ENCODE measurements at places on chromosomes 6 and 20.

- no peak for DNase-seq
Measured at GRCh38 chr6:169998457-169998856, 247.0 kb downstream of the ERMARD start.

GRCh38 chr20:50344232-50345071 lies 153.8 kb downstream of the CEBPB start:
- DNase-seq: no peak

DNA sequence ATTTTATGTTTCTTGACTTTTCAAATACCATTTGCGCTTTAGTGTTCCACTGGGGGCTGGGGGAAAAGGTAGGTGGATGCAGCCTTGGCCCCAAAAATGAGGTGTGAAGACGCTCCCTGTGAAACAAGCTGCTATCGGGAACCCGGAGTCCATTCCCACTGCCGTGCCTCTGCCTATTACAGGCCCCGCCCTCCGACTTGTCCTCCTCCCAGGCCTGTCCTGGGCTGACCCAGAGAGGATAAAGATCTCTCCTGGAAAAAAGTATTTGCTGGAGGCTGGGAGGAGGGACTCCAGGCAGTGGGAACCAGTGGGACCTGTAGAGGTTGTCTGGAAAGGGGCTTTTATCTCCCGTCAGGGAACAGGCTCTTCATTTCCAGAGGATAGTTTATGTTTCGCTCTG lies 215.0 kb downstream of the SLC24A3 start:
- no peak for DNase-seq

- no peak for DNase-seq
Measured at GRCh38 chr6:1317302-1317815, 5.5 kb downstream of the FOXQ1 start.

DNA sequence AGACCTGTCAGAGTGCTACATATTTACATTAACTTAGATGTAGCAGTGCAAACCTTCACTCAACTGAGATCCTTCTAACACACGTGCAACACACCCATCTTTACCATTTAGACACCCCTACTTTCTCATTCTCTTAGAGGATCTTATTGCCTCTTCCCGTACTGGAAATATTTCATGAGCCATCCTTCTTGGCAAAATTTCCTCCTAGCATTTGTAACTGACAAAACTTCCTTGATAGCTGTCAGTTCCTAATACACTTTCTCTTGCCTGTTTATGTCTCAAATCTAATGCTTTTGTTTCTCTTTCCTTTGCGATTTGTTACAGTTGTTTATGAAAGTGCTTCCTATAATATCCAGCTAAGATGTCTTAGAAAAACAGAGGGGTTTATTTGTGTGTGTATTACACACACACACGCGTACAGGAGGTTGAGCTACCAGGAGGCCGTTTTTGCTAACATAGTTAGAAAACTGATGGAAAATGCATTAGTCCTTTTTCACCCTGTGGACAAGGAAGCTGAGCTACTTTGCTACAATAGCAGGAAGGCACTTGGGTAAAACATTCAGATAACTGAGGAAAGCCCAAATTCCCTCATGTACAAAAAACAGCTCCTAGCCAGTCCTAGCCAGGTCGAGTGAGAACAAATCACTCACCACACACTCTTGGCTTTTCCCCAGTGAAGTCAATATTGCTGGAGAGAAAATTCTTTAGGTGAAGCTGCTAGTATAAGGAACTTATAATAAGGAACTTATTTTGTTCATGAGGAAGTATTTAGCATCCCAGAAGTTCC lies 153.6 kb downstream of the NFATC2 start:
- no peak for DNase-seq

DNA sequence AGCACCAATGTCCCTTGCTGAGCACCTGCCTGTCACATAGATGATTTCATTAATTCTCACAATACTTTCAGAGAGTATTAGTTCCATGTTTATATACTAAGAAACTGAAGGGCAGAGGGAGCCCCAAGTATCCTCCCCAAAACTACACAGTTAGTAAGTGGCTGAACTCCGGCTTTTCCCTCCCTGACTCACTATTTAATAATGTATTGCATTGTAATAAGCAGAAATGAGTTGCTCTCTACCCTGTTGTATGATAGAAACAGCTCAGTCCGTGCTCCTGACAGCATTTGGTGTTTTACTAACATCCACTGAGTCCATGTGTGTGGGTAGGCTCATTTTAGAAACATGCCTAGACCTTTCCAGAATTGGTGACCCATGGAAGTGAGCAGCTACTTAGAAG lies 76.8 kb downstream of the OLIG3 start:
- no peak for DNase-seq

GRCh38 chr20:5528261-5528660 lies 211.5 kb upstream of the PROKR2 start:
- DNase-seq: no peak

- no peak for DNase-seq
Measured at GRCh38 chr6:168372889-168373288, 53.3 kb upstream of the DACT2 start.

- DNase-seq: no peak
Measured at GRCh38 chr6:156146891-156147290, 630.3 kb upstream of the ARID1B start.

DNA sequence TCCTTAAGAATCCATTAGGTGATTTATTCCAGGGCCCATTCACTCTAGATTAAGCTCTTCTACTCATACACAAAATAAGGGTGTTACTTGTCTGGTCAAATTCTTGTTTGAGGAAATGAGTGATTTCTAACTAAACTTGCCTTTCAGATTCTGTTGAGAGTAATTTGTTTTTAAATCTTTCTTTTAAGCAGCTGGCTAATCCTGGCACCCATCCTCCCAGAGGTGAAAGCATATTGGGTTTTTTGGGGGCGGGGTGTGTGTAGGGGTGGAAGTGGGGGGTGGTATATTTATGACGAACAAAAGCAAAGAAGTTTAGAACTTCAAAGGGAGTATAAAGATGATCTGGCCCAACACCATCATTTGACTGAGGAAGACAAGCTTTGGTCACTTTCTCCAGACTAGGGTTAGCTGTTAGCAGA lies 94.7 kb downstream of the RTN4IP1 start:
- no peak for DNase-seq

GRCh38 chr6:51843456-51844056 lies 243.9 kb downstream of the PKHD1 start:
- DNase-seq: no peak

GRCh38 chr6:159790956-159791598 lies 810 bp downstream of the MRPL18 start:
- peak; percentile 9 for DNase-seq

DNA sequence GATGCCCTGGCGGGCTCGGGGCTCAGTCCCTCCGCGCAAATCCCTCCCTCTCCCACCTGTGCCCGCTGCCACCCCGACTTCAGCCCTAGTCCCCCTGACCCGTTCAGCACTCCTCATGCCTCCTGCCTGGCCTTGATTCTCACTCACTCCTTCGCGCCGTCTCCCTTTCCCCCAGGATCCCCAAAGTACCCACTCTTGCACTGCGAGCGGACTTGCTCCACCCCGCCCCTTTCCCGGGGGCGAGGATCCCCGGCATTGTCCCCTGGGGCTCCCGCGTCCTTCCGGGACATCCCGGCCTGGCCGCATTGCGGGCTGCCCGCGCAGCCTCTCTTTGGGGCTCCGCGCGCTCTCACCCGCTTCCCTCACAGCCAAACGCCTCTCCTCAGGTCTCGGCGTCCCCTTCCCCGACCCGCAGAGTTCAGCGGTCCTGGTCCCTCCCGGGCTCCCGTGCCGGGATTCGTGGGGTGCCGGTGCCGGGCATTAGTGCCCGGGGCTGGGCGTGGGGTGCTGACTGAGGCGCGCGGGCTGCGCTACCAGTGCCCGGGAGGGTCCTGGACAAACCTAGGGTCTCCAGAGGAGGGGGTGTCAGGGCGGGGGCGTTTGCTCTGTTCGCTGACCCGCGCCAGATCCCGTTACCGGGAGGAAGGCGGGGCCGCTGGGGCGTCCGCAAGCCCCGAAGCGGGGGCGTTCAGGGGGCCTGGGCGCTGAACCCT lies 45.5 kb upstream of the SUPT3H start:
- DNase-seq: no peak

DNA sequence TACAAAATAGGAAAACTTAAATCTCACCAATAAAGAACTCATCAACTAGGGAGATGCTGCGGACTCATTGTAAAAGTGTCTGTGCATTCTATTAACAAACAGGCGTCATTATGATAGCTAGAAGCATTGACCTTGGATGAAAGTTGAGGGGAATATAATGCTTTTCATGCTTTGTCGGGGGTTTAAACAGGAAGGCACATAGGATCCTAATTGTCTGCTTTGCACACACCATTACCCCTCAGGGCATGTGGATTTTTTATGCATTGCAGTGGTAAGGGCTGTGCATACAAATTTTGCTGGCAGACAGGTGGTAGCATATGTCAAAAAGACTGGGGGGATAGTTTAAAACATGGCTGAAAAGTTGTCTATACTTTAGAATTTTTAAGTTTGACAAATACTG lies 447.9 kb upstream of the PLCB4 start:
- DNase-seq: no peak

- no peak for DNase-seq
Measured at GRCh38 chr20:57794600-57795341, 85.0 kb upstream of the PMEPA1 start.

- no peak for DNase-seq
Measured at GRCh38 chr20:588932-589672, 21.0 kb downstream of the TCF15 start.

DNA sequence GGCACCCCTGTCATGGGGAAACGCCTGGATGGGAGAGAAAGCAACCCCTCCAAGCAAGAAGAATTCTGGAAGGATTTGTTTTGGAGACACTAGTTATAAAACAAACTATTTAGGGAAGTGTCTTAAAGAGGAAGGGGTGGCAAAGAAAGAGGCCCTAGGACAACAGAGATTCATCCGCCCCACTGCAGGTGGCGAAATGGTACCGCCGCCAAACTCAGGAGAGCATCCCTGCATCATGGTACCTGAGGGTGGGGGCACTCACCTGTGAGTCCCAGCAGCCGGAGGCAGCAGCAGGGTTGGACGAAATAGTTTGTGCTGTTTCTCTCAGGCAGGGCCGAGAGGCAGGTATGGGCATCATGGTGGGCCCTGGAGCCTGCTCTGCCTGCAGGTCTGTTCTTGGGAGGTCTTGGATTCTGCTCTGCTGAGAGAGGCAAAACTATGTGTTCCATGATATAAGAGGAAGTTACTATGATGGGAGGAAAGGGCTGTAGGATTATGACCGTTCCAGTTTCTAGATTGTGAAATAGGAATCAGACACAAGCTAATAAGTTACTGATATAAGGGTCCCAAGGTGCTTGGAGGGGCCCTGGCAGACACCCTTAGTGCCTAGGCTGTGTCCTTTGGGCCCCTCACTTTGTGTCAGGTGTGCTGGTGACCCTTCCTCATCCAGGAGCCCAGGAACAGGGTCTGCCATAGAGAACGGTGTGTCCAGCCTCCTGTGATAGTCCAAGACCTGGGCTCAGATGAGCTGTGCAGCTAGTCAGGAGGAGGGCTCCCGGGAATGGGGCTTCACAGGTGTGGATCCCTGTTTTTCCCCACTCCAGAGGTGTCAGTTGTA lies 20.4 kb downstream of the SIRPD start:
- no peak for DNase-seq

DNA sequence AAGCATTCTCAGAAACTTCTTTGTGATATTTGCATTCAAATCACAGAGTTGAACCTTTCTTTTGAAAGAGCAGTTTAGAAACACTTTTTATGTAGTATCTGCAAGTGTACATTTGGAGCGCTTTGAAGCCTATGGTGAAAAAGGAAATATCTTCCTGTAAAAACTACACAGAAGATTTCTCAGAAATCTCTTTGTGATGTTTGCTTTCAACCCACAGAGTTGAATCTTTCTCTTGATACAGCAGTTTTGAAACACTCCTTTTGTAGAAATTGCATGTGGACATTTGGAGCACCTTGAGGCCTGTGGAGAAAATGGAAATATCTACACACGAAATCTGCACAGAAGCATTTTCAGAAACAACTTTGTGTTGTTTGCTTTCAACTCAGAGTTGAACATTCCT lies 612.3 kb upstream of the ZNF337 start:
- no peak for DNase-seq

DNA sequence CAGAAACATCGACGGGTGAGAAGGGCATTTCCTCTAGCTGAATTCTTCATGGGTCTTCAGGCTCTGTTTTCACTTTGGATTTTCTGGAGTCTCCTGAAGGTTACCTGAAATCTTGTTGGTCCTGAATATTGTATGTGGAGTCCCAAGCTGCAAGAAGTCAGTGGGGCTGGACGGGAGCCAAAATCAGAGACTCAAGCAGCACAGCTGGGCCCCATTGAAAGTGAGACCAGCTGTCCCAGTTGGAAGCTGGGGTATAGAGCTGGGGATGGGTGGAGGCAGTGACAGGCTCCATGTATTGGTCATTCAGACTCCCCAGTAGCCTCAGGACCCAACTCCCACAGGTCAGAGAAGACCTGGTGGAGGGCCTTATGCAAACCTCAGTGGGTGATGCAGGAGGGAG lies 111.3 kb upstream of the MLN start:
- no peak for DNase-seq

DNA sequence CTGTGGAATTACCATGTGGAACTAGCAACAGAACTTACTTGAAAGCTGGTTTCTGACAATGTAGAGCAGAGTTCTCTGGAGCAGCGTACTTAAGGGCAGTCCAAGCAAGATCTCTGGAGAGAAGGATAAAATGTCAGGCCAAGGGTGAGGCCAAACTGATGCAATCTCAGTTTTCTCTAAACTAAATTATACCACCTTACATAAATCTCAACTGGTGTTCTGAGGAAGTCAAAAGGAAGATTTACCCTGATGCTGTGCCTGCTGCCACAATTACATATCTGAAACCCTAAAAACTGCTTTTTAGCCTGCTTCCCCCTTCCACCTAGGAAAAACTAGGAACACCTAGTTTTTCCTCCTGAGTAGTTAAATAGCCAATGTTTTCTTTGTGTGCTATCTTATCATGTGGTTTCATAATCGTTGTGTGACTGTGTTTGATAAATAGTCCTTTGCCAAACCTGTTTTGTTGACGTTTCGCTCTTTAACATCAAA lies 28.1 kb downstream of the NCOA7 start:
- DNase-seq: no peak

- no peak for DNase-seq
Measured at GRCh38 chr6:9711365-9711764, 703.5 kb downstream of the TFAP2A start.

GRCh38 chr6:169048185-169048864 lies 205.3 kb downstream of the THBS2 start:
- no peak for DNase-seq

GRCh38 chr6:170253226-170253909 lies 37.5 kb downstream of the DLL1 start:
- no peak for DNase-seq

GRCh38 chr6:142868917-142869316 lies 76.1 kb downstream of the HIVEP2 start:
- DNase-seq: no peak

DNA sequence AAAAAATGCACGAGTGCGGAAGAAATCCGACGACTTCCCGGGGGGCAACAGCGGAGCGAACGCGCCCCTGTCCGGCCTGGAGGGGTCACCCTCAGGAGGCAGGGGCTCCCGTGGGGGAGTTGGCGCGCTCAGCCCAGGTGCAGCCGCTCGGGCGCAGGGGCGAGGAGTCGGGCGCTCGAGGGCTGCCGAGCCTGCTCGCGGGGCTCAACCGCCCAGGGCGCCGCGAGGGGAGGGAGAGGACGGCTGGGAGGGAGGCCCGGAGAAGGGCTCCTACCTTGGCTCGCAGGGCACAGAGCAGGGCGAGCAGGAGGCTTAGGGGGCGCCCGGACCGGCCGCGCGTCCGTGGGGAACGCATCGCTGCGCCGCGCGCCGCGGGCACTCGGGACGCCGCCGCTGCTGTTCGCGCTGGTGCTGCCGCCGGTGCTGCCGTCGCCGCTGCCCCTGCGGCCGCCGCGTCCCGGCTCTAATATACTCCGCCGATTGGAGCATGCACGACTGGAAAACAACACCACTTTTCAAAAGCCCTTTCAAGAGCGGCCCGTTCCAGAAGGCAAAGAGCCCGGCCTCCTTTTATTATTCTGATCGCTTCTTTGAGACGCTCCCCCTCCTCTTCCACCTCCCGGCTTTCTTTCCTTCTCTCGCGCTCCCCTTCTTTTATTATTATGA lies 490 bp downstream of the JAG1 start:
- no peak for DNase-seq

All from Calu3 (cell line).